K562 (cell line): ENCODE measurements at places on chromosomes 3 and 15. TPM values are rescaled to one million over a fixed set of nuclear protein-coding genes. Genes with fewer than 3 reads are reported as not detected.

Gene ERC2
- 0.04 and 0.08 TPM in 2 replicates for polyA plus RNA-seq

DNA sequence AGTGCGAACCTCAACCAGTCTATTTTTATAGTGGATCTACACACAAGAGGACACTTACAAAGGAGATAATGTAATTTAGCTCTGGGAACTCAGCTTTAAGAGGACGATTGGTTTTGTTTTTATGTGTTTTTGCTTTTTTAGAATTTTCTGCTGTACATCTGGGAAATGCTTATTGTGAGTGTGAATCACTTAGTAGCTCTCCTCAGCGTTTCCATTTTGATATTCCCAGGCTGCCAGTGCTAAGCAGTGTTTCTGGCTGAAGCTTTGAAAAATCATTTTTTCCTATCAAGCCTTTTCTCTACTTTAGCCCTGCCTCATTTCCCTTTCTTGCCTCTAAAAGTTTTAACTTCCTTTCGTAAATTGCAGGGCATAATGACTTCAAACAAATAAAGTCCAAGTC lies 117.9 kb downstream of the RBMS3 start:
- no peak for DNase-seq

DNA sequence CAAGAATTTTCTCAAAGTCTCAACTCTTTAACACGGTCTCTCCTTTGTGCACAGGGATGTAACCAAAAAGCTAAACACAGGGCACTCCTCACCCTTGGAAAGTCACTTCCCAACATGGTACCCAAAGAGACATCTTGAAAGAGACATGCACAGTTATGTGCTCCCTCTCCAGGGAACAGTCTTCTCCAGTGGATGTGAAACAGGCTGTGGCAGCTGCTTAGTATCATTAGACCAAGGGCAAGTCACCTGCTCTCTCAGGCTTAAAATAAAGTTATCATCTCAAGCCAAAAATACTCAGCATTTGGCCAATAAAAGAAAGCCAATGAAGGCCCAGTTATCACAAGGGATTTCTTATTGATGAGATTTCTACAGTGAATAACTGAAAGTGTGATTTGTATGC lies 128.3 kb downstream of the WDR76 start:
- DNase-seq: no peak

Gene GOLGA8F
- polyA plus RNA-seq: 0.04 TPM in 1 of 2 replicates, not detected in the other

DNA sequence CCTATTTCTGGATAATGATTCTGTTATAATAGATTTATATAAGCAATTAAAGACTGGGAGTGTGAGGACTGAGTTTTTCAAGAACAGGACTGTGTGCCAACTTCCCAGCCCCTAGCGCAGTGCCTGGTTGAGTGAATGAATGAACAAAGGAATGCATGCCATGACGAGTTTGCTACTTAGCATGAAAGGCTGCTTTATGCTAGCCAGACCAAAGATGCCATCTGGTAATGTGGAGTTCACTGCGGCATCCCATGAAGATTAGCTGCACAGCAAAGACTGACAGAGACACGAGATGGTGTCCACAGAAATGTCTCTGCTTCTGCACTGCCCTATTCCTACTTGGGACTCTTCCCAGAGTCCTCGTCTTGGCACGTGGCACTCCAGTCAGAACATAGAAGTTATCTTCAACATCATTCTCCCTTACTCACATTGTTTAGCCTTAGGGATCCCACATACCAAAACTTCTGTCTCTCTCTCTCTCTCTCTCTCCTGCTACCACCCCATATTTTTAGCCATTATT lies 283.9 kb upstream of the CTNNB1 start:
- DNase-seq: no peak

Gene C3orf22
- polyA plus RNA-seq: not detected in 2 replicates

- DNase-seq: no peak
These were observed 440.1 kb downstream of the GABRG3 start for GRCh38 chr15:27410996-27411605.

Gene SIDT1
- not detected in 2 replicates for polyA plus RNA-seq

DNA sequence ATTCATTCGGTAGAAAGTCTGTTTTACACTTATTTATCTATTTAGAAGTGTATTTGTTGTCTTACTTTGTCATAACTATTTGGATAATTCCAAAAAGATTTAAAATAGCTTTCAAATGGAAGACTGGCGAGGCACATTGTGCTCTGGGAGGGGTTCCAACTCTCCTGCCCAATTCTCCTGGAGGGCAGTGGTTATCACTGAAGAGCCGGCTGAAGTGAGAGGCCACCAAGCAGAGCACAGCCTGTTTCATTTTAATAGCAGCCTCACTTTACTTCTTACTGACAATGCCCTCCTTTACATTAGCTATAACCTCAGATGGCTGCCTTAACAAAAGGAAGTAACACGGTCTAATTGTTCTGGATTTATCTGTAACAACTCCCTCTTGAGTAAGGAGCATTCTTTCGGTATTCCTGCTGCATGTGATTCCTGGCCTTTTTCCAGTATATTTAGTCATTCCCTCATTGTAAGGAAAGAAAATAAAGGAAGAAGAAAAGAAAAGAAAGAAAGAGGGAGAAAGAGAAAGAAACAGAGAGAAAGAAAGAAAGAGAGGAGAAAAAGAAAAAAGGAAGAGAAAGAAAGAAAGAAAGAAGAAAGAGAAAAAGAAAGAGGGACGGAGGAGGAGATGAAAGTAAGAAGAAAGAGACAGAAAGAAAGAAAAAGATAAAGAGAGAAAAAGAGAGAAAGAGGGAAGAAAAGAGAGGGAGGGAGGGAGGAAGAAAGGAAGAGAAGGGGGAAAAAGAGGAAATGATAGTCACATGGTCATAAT lies 339.8 kb upstream of the WNT5A start:
- no peak for DNase-seq

DNA sequence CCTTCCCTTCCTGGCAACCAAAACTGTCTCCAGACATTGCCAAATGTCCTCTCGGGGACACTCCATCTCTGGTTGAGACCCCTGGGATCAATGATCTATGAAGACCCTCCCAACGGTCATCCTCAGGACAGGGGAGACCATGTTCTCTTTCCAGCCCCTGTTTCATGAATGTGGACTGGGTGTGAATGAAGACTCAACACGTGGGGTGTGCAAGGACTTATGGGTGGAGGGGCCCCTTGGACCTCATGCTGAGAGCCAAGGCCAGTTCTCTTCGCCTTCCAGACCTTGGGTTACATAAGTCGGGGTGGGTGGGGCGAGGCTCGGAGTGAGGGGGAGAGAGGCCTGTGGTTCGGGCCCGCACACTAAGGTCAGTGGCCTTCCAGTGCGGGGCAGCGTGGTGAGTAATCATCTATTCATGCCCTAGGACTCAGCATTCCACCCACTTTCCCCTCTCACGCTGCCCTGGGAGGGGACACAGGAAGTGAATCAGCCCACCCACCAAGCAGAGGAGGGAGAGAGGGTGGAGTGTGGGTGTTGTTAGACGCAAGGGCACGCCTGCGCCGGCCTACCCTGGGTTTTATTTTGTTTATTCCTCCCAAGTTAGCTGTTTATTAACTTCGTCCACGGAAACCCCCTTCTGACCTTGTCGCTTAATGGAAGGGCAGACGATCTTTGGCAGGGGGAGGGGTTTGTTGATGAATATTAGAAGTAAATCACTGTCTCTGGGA lies 6.7 kb downstream of the PAQR5 start:
- peak; percentile 66 for DNase-seq

GRCh38 chr3:171971919-171972514 lies 67.4 kb upstream of the FNDC3B start:
- DNase-seq: no peak

DNA sequence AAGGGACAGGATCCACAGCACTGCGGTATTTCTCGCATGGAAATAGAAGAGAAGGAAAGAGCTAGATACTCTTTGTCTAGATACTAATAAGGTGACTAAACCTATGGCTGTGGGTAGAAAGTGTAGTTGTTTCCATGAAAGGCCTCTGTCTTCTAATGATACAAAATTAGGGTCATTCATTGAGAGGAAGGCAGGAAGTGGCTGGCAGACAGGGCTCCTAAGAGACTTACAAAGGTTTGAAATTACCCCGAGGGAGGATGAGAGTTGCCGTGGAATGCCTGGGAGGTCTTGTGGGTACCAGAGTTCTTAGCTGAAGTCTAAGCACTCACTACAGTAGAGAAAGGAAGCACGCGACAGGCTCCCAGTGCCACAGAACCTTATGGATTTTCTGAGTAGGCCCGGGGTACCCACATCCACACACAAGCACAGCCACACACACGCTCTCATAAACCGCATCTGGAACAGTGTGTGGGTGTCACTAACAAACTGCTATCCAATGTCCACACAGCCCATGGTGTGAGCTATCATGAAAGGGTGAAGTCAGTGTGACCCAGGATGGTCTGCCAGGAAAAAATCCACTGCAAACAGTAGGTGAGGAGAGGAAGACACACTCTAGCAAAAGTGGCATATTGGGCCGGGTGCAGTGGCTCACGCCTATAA lies 221.4 kb downstream of the FAM43A start:
- DNase-seq: no peak

DNA sequence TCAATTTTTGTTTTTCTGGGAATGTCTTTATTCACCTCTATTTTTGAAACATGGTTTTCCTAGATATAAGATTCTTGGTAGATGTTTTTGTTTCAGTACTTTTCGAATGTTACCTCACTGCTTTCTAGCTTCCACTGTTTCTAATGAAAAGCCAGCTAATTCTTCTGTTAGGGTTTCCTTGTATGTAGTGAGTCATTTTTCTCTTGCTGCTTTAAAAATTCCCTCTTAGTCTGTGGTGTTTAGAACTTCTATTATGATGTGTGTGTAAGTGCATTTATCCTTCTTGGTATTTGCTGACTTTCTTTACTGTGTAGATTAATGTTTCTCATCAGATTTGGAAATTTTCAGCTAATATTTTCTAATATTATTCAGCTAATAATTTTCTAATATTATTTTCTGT lies 151.1 kb upstream of the OSTN start:
- no peak for DNase-seq

Gene NOX5
- not detected in 2 replicates for polyA plus RNA-seq

DNA sequence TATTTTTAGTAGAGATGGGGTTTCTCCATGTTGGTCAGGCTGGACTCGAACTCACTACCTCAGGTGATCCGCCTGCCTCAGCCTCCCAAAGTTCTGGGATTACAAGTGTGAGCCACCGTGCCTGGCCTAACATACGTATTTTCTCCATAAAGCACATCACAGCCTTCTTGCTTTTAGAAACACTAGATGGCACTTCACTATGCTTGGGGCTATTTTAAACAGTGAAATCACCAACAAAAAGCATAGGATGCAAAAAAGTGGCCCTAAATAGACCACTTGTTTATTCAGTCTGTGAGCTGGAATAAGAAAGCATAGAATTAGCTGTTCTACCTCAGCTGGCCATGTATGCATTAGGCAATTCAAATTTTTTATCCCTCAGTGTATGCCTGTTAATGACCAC lies 46.0 kb downstream of the PRICKLE2 start:
- DNase-seq: no peak

Gene GOLGA6L7
- not detected in 2 replicates for polyA plus RNA-seq
